Posterior cingulate gyrus (tissue), 11 donors: ENCODE measurements at places on chromosomes 1 and 21.

DNA sequence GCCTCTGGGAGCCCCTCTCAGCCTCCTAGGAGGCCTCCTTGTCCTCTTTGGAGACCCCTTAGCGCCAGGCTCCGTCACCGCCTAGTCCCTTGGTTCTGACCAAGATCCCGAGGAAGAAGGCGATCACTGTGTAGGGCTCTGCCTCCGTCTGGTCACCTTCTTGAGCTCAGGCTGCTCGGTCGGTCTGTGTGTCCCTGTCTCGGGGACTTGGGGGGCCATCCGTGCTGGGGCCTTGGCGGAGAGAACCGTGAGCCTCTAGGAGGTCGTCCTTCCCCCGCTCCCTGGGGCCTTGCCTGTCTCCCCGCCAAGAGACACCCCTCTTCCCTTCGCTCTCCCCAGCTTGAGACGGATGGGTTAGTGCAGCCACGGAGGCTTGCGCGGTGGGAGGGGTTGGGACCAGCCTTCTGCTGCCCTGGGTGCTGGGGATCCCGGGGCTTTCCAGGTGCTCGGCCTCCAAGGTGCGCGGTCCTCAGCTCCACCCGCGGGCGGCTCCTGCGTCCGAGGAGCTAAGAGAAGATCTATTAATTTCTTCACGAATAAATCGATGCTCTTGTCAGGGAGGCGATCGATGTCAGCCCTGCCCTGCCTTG lies 701 bp upstream of the INSRR start:
- no peak for DNase-seq

- DNase-seq: no peak
These were observed 35.3 kb downstream of the OLFML2B start for GRCh38 chr1:161988413-161988812.

GRCh38 chr1:175632667-175633066 lies 110.7 kb downstream of the TNR start:
- DNase-seq: no peak

DNA sequence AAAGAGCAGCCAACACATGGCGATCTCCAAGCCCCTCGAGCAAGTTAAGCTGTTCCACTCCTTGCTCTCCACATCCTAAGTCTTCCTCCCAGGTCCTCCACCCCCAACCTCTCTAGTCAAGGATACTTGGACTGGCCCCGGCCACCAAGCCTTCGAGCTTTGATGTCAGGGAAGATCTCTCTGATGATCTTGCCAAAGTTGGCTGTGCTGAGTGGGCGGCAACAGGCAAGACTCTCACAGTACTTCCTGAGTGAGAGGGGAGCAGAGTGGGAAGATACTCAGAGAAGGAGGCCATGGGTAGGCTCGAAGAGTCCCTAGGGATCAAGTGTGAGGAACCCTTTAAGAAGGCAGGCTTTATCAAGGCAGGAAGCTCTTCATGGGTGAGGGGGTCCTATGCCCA lies 2.8 kb downstream of the RFX5 start:
- DNase-seq: peak; percentile 65

DNA sequence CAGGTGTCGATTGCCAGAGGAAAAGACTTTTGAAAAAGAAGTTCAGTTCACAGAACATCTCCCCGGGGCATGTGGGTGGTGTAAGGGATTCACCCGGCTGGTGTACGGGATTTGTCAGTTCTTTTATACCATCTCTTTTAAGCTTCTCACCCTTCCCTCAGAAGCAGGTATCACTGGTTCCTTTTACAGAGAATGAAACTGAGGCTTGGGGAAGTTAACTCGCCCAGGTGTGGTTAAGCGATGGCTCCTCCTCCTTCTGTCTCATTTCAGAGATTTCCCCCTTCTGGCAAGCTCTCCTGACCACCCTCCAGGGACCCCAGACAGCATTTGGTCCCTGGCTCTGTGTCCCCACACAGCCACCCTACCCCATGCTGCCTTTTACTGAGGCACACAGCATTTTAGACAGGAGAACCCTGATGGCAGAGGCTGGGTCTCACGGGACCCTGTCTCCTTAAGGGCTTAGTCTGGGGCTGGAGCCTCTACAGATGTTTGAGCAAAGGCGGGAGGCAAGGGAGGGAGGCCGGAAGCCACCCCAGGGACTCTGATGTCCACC lies 2.8 kb upstream of the ECE1 start:
- DNase-seq: no peak

DNA sequence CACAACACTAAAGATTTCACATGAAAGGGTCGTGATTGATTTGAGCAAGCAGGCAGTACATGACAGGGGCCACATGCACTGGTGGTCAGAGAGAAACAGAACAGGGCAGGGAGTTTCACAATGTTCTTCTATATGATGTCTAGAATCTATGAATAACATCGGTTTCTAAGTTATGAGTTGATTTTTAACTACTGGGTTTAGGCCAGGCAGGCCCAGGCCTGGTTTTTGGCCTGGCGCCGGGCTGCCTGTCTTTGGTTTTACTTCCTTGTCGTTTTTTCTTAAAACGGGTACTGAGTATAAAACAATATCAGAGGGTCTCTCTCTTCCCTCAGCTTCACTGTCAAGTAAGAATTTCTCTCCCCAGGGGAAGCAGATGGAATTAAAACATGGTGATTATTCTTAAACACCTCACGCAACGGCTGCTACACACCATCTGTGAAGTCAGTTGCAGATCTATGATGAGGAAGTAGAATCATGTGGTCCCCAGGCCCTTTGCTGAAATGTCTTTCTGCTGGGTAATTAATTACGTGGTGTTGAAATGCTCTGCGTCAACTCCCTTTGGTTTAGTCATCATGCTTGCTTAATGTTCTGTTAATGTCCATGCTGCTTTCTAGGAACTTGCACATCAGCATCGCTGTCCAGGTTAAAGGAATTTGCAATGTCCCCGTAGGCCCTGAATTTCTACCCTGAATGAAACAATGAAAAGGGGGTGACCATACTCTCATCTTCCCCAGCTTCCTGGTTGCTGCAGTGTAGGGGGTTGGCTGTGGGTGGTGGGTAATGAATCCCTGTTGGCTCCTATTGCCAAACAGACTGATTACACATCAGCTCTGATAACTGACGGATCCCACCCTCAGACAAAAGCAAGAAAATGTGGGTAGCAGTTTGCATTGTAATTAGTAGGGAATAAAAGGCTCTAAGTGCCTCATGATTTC lies 70.3 kb downstream of the SERINC2 start:
- no peak for DNase-seq

GRCh38 chr1:153359241-153359640 lies 1.6 kb downstream of the S100A9 start:
- DNase-seq: no peak

GRCh38 chr1:31433396-31433930 lies 20.4 kb downstream of the SERINC2 start:
- no peak for DNase-seq

DNA sequence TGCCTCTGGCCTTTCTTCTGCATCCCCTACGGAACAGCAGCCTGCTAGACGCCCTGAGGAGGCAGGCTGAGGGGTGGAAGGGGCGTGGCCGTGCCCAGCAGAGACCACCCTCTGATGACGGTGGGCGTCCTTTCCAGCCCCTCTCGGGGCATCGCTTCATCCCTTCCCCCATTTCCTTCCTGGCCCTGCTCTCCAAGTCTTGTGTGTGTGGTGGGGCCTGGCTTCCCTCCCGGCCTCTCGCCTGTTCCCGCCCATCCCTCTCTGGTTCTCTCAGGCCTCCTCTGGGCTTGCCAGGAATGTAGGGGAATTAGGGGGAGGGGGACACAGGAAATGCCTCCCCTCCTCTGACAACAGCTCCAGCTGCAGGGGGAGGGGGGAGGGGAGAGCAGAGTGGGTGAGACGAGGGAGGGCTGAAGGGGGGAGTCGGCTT lies 51.1 kb downstream of the SKI start:
- DNase-seq: no peak

DNA sequence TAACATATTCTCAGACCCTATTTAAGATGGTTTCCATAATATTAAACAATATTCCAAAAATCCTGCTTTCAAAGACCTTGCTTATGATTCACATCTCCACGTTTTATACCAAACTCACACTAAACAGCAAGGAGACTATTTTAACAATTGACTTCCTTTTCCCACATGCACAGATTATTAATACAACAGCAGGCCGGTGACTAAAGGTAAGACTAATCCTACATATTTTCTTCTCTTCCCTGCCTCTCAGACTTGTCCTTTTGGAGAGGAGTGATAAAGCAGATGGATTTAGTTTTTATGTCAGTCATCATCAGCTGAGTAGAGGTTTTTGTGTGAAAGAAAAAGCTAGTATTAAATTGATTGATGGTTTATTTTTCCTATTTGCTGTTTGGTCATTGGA lies 400.6 kb downstream of the NTNG1 start:
- DNase-seq: no peak

DNA sequence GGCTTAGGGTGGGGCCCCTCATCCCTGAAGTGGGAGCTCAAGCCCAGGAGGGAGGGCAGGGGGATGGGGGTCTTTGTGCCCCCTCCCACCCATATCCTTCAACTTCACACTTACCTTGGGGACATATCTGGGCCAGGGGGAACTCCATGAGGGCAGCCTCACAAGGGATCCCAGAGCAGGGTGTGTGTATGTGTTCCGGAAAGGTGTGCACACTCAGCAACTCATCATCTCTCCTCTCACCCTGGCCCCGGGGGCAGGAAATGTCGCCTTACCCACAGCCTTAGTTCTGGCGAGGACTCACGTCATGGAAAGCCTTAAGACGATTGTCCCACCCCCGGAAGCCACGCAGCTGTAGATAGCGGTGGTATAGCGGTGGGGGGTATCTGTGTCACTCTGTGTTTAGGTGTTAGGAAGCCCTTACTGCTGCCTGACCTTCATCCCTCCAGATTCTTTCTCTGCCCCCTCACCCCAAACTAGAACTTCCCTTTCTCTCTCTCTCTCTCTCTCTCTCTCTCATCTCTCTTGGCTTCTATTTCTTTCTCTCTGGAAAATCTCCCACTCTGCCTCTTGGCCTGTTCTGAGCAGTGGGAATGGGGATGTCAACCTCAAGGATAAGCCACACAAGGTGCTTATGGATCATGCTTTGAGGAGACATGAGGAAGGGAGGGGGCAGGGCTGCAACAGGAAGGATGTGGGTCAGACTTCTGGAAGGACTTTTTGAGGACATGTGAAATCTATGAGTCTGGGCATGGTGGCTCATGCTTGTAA lies at the start of gene SH2D2A:
Gene SH2D2A, minus strand, starts transcription at position 288 of the 768 bp plus-strand sequence. Its CDS starts 140 bp downstream, at position 148.
- DNase-seq: no peak

- DNase-seq: no peak
These were observed 30.7 kb upstream of the TARBP1 start for GRCh38 chr1:234509457-234510328.

GRCh38 chr1:58816747-58817221 lies 32.9 kb upstream of the JUN start:
- DNase-seq: no peak

DNA sequence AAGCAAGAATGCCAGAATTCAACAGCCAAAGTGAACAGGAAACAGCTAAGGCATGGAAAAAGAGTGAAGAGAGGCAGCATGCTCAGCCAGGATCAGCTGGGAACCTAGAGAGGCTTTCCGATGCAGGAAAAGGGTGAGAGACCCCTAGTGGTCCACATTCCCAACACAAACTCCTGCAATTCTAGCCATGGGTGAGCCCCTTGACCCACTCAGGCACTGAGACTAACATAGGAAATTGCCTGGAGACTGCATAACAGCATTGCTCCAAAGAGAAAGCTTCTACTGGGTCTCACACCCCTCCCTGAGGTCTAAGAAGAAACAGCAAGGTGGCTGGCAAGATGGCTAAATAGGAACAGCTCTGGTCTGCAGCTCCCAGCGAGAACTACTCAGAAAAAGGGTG lies 123.2 kb downstream of the LHX8 start:
- DNase-seq: no peak

GRCh38 chr1:155295942-155296267 lies 5.3 kb downstream of the PKLR start:
- DNase-seq: peak; percentile 56
